ENCODE measurements at places on chromosomes 2 and 18.
A peak's percentile ranks its signal among the peaks of the same experiment; 100 is the strongest.

- DNase-seq: no peak
These were observed 47.1 kb upstream of the CCBE1 start for GRCh38 chr18:59744271-59744721.

GRCh38 chr2:96815326-96816126, 542 bp upstream of the CNNM3 start:
- DNase-seq: no peak

GRCh38 chr2:219252900-219253752, at the start of gene TUBA4B:
TUBA4B (plus strand) TSS chr2:219253243; CDS start chr2:219253408, 165 bp downstream.
- peak; percentile 61 for DNase-seq

- DNase-seq: no peak
These were observed 35.5 kb downstream of the LDLRAD4 start for GRCh38 chr18:13253786-13254688.

GRCh38 chr2:162368494-162368893, 24.6 kb downstream of the GCA start:
- DNase-seq: no peak

DNA sequence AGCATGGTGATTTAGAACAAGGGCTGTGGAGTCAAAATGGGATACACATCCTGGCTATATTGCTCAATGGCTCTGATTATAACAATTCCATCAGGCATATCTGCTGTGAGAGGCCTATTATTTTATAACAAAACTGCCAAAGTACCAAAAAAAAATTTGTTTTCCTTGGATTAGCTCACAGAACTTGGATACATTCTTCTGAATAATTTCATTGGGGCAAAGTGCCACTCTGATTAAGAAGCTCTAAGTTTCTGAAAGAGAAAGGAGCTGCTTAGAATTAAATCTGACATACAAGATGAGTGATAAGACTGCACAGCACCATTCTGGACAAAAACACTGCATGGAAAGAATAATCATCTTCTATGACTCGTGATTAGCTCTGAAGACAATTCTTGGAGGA, 85.7 kb downstream of the SMC6 start:
- DNase-seq: no peak

DNA sequence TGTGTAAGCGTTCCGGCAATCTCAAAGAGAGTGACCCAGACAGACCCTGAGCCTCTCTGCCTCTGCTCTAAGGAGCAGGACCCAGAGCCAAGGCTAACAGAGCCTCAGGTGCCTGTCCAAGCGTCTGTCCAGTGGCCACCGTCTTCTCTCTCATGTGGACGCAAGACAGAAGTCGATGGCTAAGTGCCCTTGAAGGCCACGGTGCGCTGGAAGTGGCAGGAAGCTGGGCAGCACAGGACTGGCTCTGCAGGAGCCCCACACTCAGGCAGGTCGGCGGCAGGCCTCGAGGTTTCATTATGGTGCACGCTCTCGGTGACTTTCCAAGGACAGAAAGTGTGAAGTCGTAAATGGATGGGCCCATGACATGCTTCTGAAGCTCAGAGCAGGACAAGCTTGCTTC, 49.1 kb downstream of the HDAC4 start:
- no peak for DNase-seq

DNA sequence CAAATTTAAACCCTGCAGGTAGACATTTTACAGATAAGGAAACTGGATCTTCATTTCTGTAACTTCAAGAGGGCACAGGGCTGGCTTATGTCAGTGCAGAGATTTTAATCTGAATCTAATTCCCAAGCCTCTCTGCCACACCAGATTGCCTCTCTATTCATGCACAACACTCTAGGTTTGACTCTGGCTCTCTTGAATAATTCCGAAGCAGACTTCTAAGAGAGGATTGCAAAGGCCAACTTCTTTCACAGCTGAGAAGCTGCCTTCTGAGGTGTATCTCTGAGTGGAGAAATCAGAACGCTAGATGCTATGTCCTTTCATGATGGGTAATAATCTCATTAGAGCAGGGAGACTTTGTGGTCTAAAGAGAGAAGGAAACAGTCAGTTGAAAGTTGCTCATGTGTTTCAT, 20.1 kb upstream of the MGAT5 start:
- DNase-seq: no peak

GRCh38 chr2:26462511-26463243, 15.2 kb downstream of the OTOF start:
- no peak for DNase-seq
